Dermis blood vessel endothelial cell (primary cell): ENCODE measurements at places on chromosomes 2 and 18.

- DNase-seq: no peak
Measured at GRCh38 chr2:107412981-107413380, 413.7 kb upstream of the RGPD4 start.

DNA sequence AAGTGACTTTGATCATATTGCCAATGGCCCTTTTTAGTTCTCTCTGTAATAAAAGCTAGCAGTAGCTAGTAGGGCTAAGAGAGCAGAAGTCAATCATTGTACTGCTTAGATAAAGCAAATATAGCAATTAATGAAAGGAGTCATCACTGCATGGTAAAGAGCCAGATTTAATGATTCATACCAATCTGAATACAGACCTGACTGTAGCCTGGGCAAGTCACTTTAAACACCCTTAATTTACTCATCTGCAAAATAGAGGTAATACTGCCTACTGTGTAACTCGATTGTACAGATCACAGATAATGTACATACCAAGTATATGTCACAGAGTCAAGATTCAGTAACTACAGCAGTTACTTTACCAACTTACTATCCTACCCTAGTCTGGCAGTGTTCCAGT is 63.6 kb downstream of the ASXL2 start:
- no peak for DNase-seq

GRCh38 chr2:98191883-98192282 is 104.9 kb downstream of the VWA3B start:
- no peak for DNase-seq

- DNase-seq: no peak
Measured at GRCh38 chr2:178142274-178143065, 30.2 kb downstream of the RBM45 start.

GRCh38 chr2:105540642-105541041 is 141.8 kb upstream of the FHL2 start:
- peak; percentile 29 for DNase-seq

GRCh38 chr18:74284980-74285355 is 6.8 kb downstream of the CYB5A start:
- no peak for DNase-seq

GRCh38 chr2:69911985-69912563 is 2.8 kb upstream of the MXD1 start:
- DNase-seq: peak; percentile 80

DNA sequence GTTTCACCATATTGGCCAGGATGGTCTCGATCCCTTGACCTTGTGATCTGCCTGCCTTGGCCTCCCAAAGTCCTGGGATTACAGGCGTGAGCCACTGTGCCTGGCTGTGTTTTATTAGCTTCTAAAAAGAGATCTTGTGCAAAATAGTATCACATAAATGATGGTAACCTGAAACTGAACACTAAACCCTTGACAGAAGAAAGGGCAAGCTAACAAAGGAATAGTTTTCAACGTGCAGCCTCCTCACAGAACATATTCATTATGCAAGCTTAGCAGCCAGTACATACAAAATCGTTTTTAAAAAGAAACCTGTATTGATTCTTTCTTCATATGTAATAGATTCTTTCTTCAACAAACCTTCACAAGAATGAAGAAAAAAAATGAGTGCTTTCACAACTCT is 20.6 kb downstream of the CHN1 start:
- no peak for DNase-seq

- DNase-seq: no peak
Measured at GRCh38 chr2:238128534-238129001, 9.9 kb upstream of the KLHL30 start.

DNA sequence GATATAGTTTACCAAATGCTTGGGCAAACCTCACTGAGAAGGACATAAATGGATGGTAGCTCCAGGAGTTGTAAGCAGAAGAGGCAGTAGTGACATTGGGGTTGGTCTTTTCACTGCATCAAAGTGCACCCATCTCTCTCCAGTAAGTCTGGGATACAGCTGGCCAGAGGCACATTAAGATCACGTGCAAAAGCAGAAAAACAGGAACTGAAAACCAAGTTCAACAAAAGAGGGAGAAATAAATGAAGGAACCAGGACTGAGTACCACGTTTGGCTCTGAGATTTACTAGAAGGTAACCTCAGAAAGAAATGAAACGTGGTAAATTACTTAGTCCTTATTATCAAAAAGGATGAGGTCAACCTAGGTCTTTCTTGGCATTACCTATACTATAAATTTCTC is 259.2 kb downstream of the OSR1 start:
- no peak for DNase-seq

GRCh38 chr2:194003911-194004310 is 1653.1 kb upstream of the SLC39A10 start:
- no peak for DNase-seq

GRCh38 chr2:19559596-19560240 is 201.3 kb upstream of the OSR1 start:
- no peak for DNase-seq

DNA sequence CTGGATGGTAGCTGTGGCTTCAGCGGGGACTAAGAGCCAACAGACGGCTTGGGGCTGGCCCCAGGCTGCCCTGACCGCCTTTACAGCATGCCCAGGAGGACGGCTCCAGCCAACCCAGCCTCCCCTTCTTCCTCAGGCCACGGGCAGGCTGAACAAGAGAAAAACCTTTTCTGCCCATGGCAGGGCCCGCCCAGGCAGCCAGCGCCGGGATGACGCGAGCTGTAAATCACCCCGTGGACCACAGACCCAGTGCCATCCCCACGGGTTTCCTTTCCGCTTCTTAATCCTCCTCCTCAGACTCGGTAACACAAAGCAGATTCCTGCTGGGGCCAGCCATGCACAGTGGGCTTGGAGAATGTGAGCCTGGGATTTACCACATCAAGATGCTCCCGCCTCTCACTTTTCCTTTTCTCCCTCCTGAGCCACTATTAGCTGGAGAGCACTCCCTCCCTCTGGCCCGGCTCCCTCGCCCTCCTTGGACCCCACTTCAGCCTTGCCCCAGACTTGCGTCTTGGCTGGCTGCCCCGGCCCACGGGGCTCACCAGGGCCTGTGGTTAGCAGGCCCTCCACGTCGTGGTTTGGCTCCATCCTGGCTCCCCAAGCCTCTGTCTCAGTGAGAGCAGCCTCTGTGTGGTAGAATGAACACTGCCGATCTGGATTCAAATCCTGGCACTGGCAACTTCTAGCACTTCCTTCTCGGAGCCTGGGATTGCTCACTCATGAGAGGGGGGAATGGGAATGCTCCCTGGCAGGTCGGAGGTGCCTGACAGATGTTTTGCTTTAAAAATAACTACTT is 31.4 kb downstream of the ATOH8 start:
- no peak for DNase-seq

GRCh38 chr2:77873506-77873905 is 351.3 kb upstream of the LRRTM4 start:
- no peak for DNase-seq

- DNase-seq: no peak
Measured at GRCh38 chr2:124286089-124286783, 261.1 kb downstream of the CNTNAP5 start.

DNA sequence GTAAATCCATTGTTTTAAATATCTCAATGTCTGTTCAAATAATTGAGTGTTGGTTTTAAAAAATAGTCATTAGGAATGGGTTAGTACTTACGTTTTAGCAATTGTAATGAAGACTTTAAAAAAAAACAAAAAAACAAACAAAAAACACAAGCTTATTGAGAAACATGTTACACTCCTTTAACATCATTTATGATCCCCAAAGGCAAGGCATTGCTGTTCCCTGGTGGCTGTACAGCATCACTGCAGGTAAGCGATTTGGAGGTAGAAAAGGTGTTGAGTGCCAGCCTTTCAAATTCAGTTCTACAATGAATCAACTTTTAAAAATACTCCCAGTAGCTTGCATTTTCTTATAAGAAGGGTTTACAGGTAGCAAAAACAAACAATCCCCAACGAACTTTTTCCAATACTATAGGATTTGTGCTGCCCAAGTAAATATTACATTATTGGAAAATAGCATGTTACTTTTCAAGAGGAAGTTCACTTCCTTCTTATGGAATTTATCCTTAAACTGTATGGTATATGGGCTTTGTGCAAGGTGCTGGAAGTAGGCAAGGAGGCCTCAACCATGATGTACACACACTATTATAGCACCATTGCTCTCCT is 27.5 kb downstream of the CNRIP1 start:
- peak; percentile 42 for DNase-seq

GRCh38 chr2:240922245-240922981 is 16.3 kb downstream of the CROCC2 start:
- DNase-seq: no peak
